ENCODE measurements at places on chromosomes 3 and 15.

- no peak for DNase-seq
Observed at GRCh38 chr3:112476346-112476745, 22.9 kb downstream of the BTLA start.

GRCh38 chr15:73787621-73788020 lies 34.5 kb upstream of the INSYN1 start:
- no peak for DNase-seq

GRCh38 chr3:69216981-69217380 lies 94.6 kb upstream of the LMOD3 start:
- DNase-seq, result no peak

GRCh38 chr15:88385078-88385700 lies 82.0 kb downstream of the MRPL46 start:
- DNase-seq, result no peak

DNA sequence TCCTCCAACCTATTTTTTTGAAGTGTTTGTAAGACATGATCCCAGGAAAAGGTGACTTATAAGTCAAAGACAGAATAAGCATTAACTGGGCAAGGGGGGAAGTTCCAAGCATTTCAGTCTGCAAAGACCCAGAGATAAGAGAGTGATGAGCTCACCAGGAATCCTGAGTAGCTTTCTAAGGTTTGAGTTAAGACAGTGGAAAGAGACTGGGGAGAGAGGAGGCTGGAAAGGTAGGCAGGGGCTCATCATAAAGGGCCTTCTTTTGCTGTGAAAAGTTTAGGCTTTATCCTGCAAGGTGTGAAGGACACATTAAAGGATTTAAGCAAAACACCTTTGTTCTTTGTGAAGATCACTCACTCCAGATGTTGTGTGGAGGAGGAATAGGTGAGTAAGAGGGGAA lies 438.8 kb downstream of the CHL1 start:
- no peak for DNase-seq

- no peak for DNase-seq
Observed at GRCh38 chr3:31946484-31947081, 34.5 kb downstream of the OSBPL10 start.

Measured in small intestine (tissue), 16 donors.